Renal cortical epithelial cell (primary cell): ENCODE measurements at places on chromosomes 1 and 21. TPM values are rescaled to one million over a fixed set of nuclear protein-coding genes. Genes with fewer than 3 reads are reported as not detected.

HSPB7 gene
- total RNA-seq: 0.35 TPM in 2 replicates

FMO1 gene
- total RNA-seq: 0.45 and 0.87 TPM in 2 replicates

PLXNA2 gene
- total RNA-seq: 5.7 and 5.8 TPM in 2 replicates

GLIS1 gene
- total RNA-seq: 0.17 and 0.60 TPM in 2 replicates

CD1D gene
- total RNA-seq: 0.75 and 1.4 TPM in 2 replicates

AMY2B gene
- total RNA-seq: 2.4 and 19.7 TPM in 2 replicates

UBL4B gene
- not detected in 2 replicates for total RNA-seq

CTSK gene
- total RNA-seq: 0.52 and 1.7 TPM in 2 replicates

MXRA8 gene
- total RNA-seq: 24.7 and 35.6 TPM in 2 replicates

OR2L8 gene
- total RNA-seq: 0.25 TPM in 1 of 2 replicates, not detected in the other

TGFB2 gene
- 47.4 and 69.3 TPM in 2 replicates for total RNA-seq

IL19 gene
- not detected in 2 replicates for total RNA-seq

TOR1AIP1 gene
- total RNA-seq: 49.5 and 62.9 TPM in 2 replicates

FAAH gene
- total RNA-seq: 10.8 and 16.1 TPM in 2 replicates

CSF3R gene
- total RNA-seq: 0.15 TPM in 1 of 2 replicates, not detected in the other

PTPN14 gene
- 34.7 and 114 TPM in 2 replicates for total RNA-seq

FCGR3A gene
- total RNA-seq: not detected in 2 replicates

MAEL gene
- total RNA-seq: 0.17 and 0.65 TPM in 2 replicates

FYB2 gene
- total RNA-seq: 0.05 TPM in 1 of 2 replicates, not detected in the other

NSL1 gene
- 31.8 and 38.4 TPM in 2 replicates for total RNA-seq

ST6GALNAC5 gene
- total RNA-seq: 0.80 and 19.1 TPM in 2 replicates

MYBPH gene
- total RNA-seq: not detected in 2 replicates

HIVEP3 gene
- 3.3 and 3.6 TPM in 2 replicates for total RNA-seq

AMY1C gene
- not detected in 2 replicates for total RNA-seq

GSTM5 gene
- total RNA-seq: not detected in 2 replicates

CFAP141 gene
- total RNA-seq: not detected in 2 replicates

SLAMF8 gene
- total RNA-seq: 0.30 and 2.6 TPM in 2 replicates

RAB7B gene
- 1.1 and 1.2 TPM in 2 replicates for total RNA-seq

CNR2 gene
- not detected in 2 replicates for total RNA-seq
